Hypothalamus (tissue), 51 donors: ENCODE measurements at places on chromosomes 4 and X.

GRCh38 chr4:141101511-141101910, 31.8 kb downstream of the RNF150 start:
- DNase-seq: no peak

DNA sequence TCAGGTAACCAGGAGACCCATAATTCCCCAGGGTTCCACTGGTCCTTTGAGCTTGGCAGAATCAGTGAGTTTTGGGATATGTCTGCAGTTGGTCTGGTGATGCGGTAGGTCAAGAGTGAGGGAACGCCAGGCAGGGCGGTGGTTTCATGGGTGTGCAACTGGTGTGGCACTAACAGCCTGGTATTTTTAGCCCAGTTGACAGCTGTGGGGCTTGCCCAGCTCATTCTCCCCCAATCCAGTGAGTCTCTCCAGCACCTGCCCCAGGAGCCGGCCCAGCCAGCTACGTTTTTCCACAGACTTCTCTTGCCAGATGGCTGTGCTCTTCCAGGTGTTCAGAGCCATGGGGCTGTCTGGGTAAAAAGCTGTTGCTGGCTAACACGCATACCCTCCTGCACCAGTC, 1019.9 kb downstream of the CCSER1 start:
- DNase-seq: no peak

- no peak for DNase-seq
Measured at GRCh38 chrX:45824471-45824870, 623.8 kb upstream of the DIPK2B start.

DNA sequence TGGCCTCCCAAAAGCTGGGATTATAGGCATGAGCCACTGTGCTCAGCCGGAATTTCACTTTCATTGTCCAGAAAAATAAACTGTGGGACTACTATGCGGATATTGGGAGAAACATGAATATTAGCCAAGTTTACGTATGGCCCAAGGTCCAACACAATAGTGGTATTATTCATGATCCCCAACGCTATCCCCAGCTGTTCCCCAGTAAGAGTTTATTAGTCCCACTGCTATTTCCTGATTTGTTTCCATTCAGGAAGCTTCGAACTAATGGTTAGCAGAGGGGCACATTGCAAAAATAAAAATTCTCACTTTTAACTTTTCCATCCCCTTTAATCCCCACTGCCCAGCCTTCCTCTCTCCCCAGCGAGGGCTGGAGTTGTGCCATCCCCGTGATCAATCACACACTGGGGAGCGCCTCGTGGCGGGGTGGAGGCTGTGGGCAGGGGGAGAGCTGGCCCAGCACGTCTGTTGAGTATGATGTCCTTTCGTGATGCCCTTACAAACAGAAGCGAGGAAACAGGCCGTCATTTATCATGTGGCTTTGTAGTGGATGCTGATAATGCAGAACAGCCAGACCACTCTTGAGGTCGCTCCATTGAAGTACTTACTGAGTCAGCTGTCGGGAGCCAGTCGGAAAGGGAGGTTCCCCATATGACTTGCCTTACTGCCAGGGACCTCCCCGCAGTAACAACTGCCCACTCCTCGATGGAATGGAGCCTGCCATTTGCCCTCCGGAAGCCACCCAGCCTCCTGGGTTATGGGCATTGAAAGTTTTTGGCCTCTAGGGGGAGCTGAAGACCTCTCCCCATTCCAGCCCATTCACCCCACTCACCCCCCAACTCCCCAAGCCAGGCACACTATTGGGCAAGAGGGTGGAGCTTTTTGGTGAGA, 117.0 kb downstream of the KDR start:
- no peak for DNase-seq
